Stomach (tissue), 19 donors: ENCODE measurements at places on chromosomes 3 and 15. TPM values are rescaled to one million over a fixed set of nuclear protein-coding genes. Genes with fewer than 3 reads are reported as not detected.

Gene CDCP1
- 9.9 TPM for polyA plus RNA-seq

Gene CPNE4
- 0.15 TPM for polyA plus RNA-seq

Gene INSYN1
- polyA plus RNA-seq: 11.3 TPM

Gene GOLGA8J
- not detected for polyA plus RNA-seq

Gene ASB14
- not detected for polyA plus RNA-seq

Gene CHRNA3
- 1.0 TPM for polyA plus RNA-seq
